ENCODE measurements at places on chromosomes 2 and 18.

- no peak for DNase-seq
Observed at GRCh38 chr18:58699551-58699950, 28.3 kb downstream of the MALT1 start.

GRCh38 chr18:58495634-58496033 lies 133.3 kb downstream of the ALPK2 start:
- no peak for DNase-seq

- no peak for DNase-seq
Observed at GRCh38 chr18:79754831-79755351, 42.8 kb upstream of the KCNG2 start.

- no peak for DNase-seq
Observed at GRCh38 chr2:216507220-216508160, 8.8 kb downstream of the RPL37A start.

GRCh38 chr18:35289727-35290093 lies 319 bp downstream of the ZSCAN30 start:
- DNase-seq, result peak; percentile 23

Measured in NCI-H774 (cell line).